Amniotic epithelial cell (primary cell): ENCODE measurements at places on chromosomes 13 and 19.

DNA sequence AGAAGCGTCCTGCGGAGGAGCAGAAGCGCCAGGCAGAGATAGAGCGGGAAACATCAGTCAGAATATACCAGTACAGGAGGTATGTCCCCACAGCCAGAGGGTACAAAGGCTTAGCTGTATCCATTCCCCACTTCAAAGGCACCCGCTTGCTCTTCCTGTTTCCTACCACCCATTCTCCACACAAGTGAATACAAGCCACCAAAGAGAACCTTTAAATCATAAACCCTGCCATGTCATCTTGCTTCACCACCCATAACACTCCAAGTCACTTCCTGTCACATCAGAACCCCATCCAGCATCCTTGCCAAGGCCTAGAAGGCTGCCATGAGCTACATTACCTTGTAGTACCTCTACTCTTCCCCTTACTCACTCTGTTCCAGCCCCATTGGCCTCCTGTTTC lies 205.8 kb downstream of the LMO7 start:
- DNase-seq, result no peak

GRCh38 chr19:17078036-17078919 lies 2.7 kb downstream of the MYO9B start:
- DNase-seq, result peak; percentile 71

- DNase-seq, result peak; percentile 41
Observed at GRCh38 chr13:50326811-50327210, 311.6 kb downstream of the KCNRG start.

DNA sequence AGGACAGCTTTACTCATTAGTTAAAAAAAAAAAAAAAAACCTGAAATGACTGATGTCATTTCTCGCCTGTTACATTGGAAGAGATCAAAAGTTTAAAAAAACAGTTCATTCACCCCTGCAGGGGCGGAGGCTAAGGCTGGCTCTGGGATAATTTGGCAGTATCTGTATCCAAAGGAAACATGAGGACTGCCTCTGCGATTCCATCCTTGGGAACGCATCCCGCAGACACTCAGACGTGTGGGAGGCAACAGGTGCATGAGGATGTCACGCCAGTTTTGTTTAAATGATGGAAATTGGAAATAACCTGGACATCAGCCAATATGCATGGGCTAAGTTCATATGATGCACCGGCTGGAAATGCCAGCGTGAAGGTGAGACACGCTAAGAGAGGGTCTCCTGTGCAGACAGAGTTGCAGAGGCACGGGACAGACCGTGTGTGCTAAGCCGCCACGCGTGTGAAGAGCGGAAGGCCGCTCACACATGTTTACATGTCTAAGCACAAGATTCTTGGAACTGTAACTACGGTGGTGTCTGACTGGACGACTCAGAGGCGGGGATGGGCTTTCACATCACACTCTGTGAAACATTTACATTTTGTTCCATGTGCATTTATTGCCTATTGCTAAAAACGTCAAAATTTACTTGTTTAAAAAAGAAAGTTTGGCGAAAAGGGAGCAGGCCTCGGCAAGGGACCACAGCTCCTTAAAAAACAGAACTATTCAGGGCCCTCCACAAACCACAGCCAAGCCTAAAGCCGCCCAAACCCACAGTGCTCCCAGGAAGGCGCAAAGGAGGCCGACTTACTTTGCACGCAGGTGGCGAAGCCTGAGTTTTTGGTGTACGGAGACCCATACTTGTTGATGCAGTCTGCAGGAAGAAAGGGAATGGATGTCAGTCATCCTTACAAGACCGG lies 17.9 kb downstream of the GAS6 start:
- no peak for DNase-seq

GRCh38 chr13:105773863-105774538 lies 761.5 kb downstream of the EFNB2 start:
- peak; percentile 93 for DNase-seq

DNA sequence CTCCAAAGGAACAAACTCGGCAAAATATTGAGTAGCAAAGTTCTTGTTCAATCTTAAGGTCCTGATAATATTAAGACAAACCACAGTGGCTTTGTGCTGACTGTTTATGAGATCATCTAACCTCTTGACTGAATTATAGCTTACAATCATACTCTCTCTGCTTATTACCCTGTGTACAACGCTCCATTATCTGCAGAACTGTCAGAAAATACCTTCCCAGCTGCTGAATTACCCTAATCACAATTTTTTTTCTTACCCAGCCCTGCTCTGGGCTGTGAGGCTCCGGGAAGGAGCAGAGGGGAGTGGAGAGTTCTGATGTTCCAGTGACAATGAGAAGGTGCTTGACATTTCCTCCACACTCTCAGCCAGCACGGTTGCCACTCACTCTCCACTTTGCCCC lies 64.8 kb downstream of the DCT start:
- peak; percentile 33 for DNase-seq

DNA sequence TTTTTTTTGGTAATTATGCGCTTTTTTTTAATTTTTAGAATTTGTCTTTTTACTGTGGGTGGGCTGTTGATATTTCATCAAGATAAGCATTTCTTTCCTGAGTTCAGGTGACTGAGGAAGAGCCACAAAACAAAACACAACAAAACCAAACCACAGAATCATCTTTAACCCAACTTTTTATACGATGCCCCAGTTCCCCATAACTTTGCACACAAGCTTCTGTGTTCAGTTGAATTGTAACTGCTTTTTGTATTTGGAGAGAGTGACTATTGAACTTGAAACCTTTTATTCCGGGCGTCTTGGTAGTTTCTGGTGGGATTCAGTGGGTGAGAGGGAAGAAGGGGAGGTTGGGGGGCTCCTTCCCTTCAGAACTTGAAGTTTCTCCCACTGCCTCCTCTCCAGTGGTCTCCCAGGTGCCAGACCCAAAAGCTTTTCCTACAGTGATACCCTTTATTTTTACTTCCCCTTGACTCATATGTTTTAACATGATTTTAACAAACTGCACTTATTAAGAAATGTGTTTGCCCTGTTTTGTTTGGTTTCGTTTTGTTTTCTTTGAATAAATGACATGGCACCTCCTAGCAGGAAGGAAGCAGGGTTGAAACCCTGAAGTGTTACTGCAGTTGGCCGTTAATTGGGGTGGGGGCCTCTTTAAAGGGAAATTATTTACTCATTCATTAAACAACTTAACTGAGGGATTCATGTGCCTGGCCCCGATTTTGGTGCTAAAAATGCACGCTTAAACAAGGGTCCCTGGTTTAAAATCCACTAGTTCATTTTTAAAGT lies 2.7 kb upstream of the CCDC97 start:
- no peak for DNase-seq

DNA sequence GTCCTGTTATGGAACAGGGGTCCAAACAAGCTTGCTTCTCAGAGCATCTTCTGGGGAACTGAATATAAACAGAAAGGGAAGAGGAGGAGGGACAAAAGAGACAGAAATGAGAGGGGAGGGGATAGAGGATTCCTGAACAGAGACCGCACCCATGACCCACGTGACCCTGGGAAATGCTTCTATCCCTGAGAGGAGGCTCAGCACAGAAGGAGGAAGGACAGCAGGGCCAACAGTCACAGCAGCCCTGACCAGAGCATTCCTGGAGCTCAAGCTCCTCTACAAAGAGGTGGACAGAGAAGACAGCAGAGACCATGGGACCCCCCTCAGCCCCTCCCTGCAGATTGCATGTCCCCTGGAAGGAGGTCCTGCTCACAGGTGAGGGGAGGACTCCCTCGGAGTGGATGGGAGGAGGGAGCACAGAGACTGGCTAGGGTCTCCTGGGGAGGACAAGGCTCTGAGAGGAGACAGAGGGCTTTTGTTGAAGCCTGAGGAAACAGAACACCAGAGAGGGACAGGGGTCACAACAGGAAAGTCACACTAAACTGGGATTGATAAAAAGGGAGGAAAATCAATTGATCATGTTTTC lies at the start of gene CEACAM6:
Gene CEACAM6 (plus strand): TSS at position 203 of the 586 bp plus-strand sequence. CDS start 109 bp downstream, at position 312.
- DNase-seq, result no peak

GRCh38 chr19:2083174-2083854 lies 12.8 kb downstream of the MOB3A start:
- DNase-seq, result no peak

DNA sequence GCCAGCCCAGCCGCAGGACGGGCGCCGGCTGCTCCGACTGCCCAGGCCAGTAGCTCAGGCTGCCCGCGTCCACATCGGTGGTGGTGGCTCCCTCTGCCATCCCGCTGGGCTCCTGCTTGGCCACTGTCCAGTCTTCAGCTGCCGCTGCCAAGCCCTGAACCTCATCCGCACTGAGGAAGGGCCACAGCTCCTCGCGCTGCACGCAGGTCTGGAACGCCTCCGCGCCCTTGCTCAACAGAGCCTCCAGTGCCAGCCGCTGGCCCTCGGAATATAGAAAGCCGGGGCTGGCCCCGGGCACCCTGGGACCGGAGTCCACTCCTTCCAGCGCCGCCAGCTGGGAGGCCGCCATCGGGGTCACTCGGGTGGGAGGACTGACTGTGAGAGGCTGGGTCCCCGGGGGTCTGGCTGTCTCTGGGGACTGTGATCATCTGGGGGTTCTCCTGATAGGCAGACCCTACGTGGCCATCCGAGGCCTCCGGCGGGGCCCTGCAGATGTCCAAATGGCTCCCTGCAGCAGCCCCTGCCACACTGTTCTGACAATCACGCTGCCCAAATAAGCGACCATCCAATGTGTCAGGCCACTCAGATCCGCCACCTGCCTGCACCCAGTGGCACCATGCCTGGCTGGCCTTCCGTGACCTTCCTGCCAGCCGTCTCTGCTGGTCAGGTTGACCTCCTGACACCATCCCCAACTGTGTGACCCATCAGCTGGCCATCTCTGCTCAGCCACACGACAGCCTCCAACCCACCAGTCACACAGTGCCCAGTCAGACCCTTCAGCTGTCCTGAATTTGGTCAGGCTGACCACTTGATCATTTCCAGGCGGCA lies 1.6 kb downstream of the FAM83E start:
- no peak for DNase-seq

DNA sequence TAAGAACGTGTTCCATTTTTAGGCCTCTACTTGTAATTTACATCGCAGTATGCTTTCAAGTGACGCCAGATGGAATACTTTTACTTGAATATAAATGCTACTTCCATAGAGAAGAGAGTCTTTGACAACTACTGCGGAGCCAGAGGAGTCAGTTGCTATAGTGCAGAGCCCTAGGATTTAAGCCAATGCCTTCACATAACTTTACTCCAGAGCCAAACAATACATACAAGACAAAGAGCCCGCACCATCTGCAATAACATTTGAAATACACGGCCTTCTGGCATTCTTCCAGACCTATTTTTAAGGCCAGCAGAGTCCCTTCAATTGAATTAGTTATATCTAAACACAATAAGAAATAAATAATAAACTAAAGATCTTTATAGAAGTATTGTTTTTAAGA lies 59.4 kb downstream of the XPO4 start:
- DNase-seq, result no peak

GRCh38 chr13:52348071-52348470 lies 57.9 kb downstream of the THSD1 start:
- peak; percentile 97 for DNase-seq

GRCh38 chr13:45333977-45334922 lies 6.7 kb downstream of the TPT1 start:
- peak; percentile 75 for DNase-seq

GRCh38 chr19:32686847-32687475 lies 4.7 kb upstream of the NUDT19 start:
- no peak for DNase-seq

- DNase-seq, result no peak
Observed at GRCh38 chr19:22609630-22610029, 24.5 kb upstream of the ZNF492 start.
